Breast epithelium (tissue), 4 donors: ENCODE measurements at places on chromosomes 12 and 14. TPM values are rescaled to one million over a fixed set of nuclear protein-coding genes. Genes with fewer than 3 reads are reported as not detected.

- DNase-seq: no peak
Observed at GRCh38 chr12:55727643-55728185, 1.1 kb downstream of the CD63 start.

Gene MYBPC1
- 0.64 TPM for total RNA-seq

Gene CLSTN3
- total RNA-seq: 23.9 TPM

- DNase-seq: no peak
Observed at GRCh38 chr12:109626378-109627115, 53.0 kb downstream of the MVK start.

Gene TAS2R50
- total RNA-seq: 4.0 TPM

GRCh38 chr14:70741482-70741881, 67.8 kb downstream of the MAP3K9 start:
- no peak for DNase-seq

GRCh38 chr12:49800421-49801140, 27.6 kb downstream of the NCKAP5L start:
- no peak for DNase-seq

GRCh38 chr12:103928682-103929045, 1.5 kb upstream of the HSP90B1 start:
- no peak for DNase-seq

GRCh38 chr14:90568405-90568804, 171.6 kb downstream of the CALM1 start:
- no peak for DNase-seq

- DNase-seq: no peak
Observed at GRCh38 chr14:29930283-29930682, 2.6 kb upstream of the PRKD1 start.

GRCh38 chr12:103877288-103877687, 36.3 kb upstream of the NT5DC3 start:
- DNase-seq: no peak

DNA sequence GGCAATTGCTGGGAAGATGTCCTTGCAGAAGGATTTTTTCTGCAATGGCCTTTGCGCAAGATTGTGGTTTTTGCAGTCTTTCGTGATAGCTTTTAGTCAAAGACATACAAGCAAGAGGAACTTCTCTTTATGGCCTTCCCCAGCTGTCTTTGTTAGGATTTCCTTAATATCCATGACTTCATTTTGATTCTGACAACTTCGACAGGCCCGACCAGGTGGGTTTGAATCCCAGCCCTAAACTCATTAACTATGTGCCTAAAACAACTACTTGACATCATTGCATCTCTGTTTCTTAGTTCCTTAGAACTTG, 13.3 kb upstream of the VRK1 start:
- DNase-seq: no peak

DNA sequence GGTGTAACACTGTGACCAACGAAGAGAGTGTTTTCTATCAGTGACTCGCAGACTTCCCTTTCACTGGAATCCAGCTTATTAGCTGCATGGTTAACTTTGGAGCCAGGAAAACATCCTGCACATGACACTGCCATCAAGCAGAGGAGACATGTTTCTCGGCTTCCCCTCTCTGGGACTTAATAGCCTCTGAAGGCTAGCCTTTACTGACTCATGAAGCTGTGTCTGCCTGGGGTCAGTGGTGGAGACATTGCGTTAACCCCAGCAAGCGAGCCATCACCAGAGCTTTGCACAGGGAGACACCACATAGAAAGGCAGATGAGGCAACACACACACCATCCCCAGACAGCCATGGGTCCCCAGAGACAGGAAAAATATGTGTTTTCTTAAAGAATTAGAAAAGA, 126.9 kb upstream of the PRICKLE1 start:
- no peak for DNase-seq

GRCh38 chr12:122834104-122834920, 945 bp upstream of the HIP1R start:
- no peak for DNase-seq

GRCh38 chr14:61277784-61278183, 3.4 kb downstream of the TMEM30B start:
- no peak for DNase-seq

GRCh38 chr14:33163109-33163508, 224.4 kb downstream of the NPAS3 start:
- DNase-seq: no peak

GRCh38 chr12:77696183-77696582, 134.5 kb upstream of the NAV3 start:
- no peak for DNase-seq

Gene CIT
- 2.4 TPM for total RNA-seq

Gene CLEC1B
- not detected for total RNA-seq

DNA sequence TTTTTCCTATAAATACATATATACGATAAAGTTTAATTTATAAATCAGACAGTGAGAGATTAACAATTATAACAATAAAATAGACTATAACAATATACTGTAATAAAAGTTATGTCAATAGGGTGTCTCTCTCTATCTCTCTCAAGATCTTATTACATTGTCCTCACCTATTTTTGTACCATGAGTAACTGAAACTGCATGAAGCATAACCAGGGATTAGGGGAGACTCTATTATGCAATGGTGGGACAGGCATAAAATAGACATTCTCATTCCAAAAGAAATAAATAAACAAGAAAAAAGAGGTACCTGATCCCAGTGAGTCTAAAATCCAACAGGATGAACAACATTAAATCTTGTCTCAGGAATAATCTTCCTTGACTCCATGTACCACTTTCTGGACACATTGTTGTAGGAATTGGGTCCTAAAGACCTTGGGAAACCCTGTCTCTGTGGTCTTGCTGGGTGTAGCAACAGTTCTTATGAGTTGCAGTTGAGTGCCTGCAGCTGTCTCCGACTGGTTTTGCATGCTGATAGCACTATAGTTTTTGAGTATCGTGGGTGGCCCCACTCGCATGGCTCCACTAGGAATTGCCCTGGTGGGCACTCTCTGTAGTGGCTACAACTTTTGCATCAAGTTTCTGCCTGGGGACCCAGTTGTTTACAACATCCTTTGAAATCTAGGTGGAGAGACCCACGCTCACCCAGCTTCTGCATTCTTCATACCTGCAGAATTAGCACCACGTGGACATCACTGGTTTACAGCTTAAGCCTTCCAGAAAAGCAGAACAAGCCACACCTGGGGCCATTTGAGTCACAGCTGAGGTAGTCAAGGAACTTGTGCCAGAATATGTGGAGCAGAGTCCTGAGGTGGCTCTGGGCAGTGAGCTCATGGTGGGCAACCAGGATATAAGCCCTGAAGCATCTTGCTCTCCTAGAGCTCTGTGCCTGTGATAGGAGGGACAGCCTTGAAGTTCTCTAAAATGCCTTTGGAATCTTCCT, 204.7 kb downstream of the KITLG start:
- DNase-seq: no peak

Gene COX8C
- total RNA-seq: not detected

Gene C1QL4
- total RNA-seq: not detected

- DNase-seq: no peak
Observed at GRCh38 chr12:108939594-108939993, 59.7 kb downstream of the DAO start.

Gene IL23A
- 0.88 TPM for total RNA-seq

Gene AMN
- 0.16 TPM for total RNA-seq

Gene CARMIL3
- 0.98 TPM for total RNA-seq

DNA sequence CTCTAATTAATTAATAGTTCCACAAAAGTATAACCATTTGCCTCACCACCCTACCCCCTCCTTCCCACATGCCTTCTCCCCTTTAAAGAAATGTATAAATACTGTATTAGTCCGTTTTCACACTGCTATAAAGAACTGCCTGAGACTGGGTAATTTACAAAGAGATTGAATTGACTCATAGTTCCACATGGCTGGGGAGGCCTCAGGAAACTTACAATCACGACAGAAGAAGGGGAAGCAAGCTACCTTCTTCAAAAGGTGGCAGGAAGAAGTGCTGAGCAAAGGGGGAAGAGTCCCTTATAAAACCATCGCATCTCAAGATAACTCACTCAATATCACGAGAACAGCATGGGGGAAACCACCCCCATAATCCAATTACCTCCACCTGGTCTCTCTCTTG, 8.2 kb upstream of the RESF1 start:
- no peak for DNase-seq

GRCh38 chr12:133058203-133059113, 21.1 kb downstream of the ZNF84 start:
- DNase-seq: no peak

Gene CATSPERB
- total RNA-seq: 2.4 TPM

Gene RNASE1
- total RNA-seq: 303 TPM

DNA sequence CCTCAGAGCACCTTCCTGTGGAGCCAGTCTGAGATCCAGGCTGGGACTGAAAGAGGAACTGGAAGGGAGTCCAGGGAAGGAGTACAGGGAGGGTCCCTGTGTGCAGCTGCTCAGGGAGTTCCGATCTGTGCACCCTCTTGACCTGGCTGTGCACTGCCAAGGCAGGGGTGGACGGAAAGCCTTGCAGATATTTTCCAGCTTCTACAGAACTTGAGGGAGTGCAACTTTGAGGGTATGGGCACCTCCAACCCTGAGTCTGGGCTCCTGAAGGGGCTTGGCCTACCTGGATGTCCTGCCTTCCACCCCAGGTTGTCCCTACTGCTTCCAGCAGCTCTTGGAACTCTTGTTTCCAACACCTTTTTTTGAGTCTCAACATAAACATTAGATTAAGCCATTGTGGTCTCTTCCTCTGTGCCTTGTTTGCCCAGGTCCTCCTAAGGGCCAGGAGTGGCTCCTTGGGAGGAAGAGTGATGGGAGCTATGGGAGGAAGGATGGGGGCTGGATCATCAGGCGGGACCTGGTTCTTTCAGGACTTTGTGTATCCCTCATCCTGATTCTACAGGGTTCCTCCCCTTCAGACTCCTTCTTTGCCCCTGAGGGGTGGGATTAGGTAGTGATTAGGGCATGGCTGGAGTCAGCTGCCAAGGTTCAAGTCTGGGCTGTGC, 3.5 kb downstream of the KRT7 start:
- peak; percentile 37 for DNase-seq

Gene KRT85
- not detected for total RNA-seq

GRCh38 chr14:64459405-64460136, 5.7 kb upstream of the AKAP5 start:
- no peak for DNase-seq

DNA sequence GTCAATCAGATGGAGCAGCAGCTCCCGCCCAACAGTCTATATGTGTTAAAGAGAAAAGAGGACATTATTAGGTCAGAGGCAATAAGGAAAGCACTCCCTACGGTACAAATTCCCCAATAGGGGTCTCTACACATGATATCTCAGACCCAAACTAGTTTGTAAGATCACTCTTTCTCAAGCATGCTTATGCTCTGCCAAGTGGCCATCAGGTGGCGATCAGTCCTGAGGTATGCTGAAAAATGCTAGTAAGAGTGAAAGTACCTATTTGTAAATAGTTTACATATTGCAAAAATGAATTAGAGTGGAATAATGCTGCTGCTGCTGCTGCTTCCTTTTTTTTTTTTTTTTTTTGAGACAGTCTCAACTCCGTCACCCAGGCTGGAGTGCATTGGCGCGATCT, 61.0 kb downstream of the CPM start:
- no peak for DNase-seq

DNA sequence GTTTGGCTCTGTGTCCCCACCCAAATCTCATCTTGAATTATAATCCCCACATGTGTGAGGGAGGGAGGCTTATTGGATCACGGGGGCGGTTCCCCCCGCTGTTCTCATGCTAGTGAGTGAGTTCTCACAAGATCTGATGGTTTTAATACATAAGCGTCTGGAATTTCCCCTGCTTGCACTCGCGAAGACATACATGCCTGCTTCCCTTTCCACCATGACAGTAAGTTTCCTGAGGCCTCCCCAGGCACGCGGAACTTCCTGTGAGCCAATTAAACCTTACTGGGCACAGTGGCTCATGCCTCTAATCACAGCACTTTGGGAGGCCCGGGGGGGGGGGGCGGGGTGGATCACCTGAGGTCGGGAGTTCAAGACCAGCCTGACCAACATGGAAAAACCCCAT, 60.8 kb downstream of the R3HDM2 start:
- no peak for DNase-seq

DNA sequence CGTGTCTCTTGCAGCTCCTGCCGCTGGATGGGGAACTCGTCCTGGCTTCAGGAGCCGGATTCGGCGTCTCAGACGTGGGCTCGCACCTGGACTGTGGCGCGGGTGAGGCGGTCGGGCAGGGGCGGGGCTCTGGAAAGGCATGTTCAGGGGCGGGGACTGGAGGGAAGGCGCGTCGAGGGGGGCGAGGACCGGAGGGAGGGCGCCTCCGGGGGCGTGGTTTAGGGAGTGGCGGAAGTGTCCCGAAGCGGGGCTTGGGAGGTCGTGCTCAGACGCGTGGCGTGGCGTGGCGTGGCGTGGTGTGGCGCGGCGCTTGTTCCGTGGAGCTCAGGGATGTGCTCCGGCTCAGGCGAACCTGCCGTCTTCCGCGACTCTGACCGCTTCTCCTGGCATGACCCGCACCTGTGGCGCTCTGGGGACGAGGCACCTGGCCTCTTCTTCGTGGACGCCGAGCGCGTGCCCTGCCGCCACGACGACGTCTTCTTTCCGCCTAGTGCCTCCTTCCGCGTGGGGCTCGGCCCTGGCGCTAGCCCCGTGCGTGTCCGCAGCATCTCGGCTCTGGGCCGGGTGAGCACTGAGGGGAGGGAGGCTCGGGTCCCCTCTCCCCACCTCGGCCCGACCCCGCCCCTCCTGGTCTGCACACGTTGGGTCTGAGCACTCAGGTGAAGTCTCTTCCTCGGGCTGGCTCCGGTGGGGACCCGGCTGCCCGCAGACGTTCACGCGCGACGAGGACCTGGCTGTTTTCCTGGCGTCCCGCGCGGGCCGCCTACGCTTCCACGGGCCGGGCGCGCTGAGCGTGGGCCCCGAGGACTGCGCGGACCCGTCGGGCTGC, 6.2 kb downstream of the AMN start:
- DNase-seq: no peak

DNA sequence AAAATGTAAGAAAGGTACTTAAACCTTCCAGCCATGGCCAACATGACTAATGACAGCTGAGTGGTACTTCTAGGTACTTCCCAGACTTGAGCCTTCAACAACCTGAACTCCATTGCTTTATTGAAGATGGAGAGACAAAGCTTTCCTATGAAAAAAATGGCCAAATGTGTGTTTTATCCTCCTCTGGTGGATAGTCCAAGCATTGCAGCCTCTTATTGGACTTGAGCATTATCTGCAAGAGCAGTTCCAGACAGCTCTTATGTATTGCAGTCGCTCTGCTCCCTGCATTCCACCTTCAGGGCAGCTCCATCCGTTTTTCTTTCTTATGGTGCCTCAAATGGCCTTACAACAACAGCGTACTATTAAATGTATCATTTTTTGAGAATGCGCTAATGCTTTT, 588.2 kb downstream of the NRXN3 start:
- no peak for DNase-seq

Gene ZNF641
- 22.9 TPM for total RNA-seq

- DNase-seq: no peak
Observed at GRCh38 chr14:99559286-99559990, 44.6 kb downstream of the CCDC85C start.

DNA sequence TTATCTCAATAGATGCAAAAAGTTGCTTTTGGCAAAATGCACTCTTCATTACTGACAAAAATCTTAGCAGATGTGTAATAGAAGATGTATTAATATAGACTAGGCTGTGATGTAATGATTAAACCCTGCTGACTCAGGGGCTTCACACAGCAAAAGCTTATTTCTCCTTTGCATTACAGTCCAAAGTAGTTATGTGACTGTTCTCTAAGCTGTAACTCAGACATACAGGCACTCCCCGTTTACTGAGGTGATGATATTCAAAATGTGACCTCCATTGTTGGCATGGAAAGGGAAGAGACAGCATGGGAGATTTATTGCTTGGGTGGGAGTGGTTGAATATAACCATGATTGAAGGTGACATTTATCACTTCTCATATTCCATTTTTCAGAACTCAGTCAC, 331.5 kb downstream of the SNAPC1 start:
- DNase-seq: no peak

Gene RFX4
- not detected for total RNA-seq
